ENCODE measurements at places on chromosomes 11 and 22. TPM values are rescaled to one million over a fixed set of nuclear protein-coding genes. Genes with fewer than 3 reads are reported as not detected.

The POTEH gene
- total RNA-seq, result not detected

The SDF2L1 gene
- total RNA-seq, result 25.0 TPM

The ZP1 gene
- 0.28 TPM for total RNA-seq

The SLC22A25 gene
- total RNA-seq, result not detected

The ANO1 gene
- 4.1 TPM for total RNA-seq

The SAA4 gene
- total RNA-seq, result not detected

The RASL10A gene
- not detected for total RNA-seq

The CARD18 gene
- total RNA-seq, result not detected

The RIMBP3B gene
- total RNA-seq, result 0.28 TPM

The MUC6 gene
- total RNA-seq, result not detected

The OR4D5 gene
- total RNA-seq, result not detected

The HORMAD2 gene
- not detected for total RNA-seq

The MFRP gene
- total RNA-seq, result not detected

The ZNF280B gene
- total RNA-seq, result 1.9 TPM

The ISX gene
- not detected for total RNA-seq

The RIMBP3C gene
- 0.36 TPM for total RNA-seq

The CALCB gene
- not detected for total RNA-seq

The NXPE2 gene
- total RNA-seq, result not detected

The APOA1 gene
- 0.56 TPM for total RNA-seq

The PHF5A gene
- total RNA-seq, result 50.9 TPM

The DDI1 gene
- not detected for total RNA-seq

The SMDT1 gene
- 2.5 TPM for total RNA-seq

The SLC22A12 gene
- not detected for total RNA-seq

The NPTXR gene
- total RNA-seq, result 0.28 TPM

Data from IMR-90 (cell line).